ENCODE measurements at places on chromosomes 13 and 19. TPM values are rescaled to one million over a fixed set of nuclear protein-coding genes. Genes with fewer than 3 reads are reported as not detected.

Gene FXYD3
- polyA plus RNA-seq, result 18.6 TPM

Gene CEACAM8
- 0.15 TPM for polyA plus RNA-seq

Gene CTXN1
- 35.9 TPM for polyA plus RNA-seq

Gene TTC9B
- not detected for polyA plus RNA-seq

Gene PLK5
- 0.20 TPM for polyA plus RNA-seq

Gene ZNF417
- polyA plus RNA-seq, result 19.9 TPM

Gene PGLYRP2
- polyA plus RNA-seq, result not detected

DNA sequence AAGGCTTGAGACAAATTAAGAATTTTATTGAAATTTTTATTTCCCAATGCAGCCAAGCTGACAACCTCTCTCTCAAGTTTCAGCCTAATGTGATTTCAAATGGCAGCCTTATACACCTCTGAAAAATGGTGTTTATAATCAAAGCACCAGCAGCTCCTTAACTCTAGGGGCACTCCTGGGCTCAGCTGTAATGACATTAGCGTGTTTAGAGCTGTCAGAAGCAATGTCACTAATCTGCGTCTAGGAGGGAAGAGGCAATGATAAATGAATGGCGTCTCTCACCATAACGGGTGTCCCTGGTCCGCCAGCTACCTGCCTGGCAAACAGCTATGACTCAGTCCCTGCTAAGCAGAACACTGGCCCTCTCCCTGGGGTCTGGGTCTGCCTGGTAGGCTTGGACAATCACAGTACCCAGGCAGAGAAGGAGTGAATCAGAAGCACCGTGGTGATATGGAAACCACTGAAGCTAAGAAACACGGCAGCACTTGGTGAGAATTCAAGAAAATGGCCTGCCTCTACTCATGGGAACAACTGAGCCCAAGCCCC is 131.8 kb upstream of the VSTM2B start:
- DNase-seq, result no peak

GRCh38 chr19:604355-604754 is 14.7 kb downstream of the HCN2 start:
- DNase-seq, result no peak

DNA sequence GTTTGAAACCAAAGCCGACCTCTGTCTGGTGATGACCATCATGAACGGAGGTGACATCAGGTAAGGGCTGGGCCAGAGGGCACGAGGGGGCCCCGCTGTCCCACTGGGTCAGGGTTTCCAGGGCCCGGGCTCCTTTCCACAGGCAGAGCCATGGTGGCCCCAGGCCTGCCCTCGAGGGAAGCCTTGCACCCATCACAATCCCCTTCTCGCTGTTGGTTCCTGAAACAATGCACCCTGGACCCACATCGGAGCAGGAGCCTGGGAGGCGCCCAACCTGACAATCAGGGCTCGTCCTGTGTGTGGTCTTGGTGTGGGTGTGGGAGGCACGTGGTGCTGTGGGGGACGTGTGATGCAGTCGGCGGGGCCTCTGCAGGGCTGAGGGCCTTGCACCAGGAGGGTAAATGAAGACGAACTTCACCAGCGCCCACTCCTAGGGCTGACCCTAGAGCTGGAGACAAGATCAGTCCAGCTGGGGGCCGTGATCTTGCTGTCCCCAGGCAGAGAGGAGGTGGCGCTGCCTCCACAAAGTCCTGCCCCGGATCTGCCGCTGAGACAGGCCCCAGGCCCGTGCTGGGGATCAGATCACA is 2.8 kb downstream of the GRK1 start:
- no peak for DNase-seq

DNA sequence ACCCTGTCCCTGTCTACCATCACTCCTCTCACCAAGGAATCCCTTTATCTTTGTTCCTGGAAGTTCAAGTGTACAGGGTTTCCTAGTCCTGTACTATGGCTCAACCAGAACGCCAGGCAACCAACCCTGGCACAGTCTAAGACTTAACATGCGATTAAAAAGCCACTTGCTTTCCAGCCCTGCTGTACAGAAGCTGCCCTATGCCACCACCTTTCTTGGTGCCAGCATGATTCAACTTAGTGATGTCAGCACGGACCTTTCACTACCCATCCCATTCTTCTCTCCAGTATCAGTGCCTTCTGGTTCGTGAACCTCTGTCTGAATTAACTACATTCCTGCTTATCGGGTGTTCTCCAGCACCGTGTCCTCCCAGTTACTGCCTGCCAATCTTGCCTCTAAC is 151.1 kb downstream of the KLF12 start:
- DNase-seq, result no peak

DNA sequence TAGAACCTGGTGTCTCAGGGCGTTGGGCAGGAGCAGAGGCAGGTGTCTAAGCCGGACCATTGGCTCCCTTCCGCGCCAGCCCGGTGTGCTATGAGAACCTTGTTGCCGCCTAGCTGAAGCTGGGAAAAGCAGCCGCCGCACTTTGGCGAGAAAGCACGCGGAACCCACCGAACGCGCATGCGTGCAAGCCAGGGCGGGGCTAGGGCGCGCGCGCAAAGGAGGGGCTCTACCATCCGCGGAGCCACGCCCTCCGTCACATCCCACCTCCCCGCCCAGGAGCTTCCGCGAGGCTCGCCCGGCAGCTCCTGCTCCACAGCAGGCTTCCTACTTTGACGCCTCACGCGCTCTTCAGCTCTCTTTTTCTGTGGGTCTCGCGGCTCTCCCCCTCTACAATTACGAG is 51.3 kb downstream of the WDR87 start:
- DNase-seq, result peak; percentile 79

DNA sequence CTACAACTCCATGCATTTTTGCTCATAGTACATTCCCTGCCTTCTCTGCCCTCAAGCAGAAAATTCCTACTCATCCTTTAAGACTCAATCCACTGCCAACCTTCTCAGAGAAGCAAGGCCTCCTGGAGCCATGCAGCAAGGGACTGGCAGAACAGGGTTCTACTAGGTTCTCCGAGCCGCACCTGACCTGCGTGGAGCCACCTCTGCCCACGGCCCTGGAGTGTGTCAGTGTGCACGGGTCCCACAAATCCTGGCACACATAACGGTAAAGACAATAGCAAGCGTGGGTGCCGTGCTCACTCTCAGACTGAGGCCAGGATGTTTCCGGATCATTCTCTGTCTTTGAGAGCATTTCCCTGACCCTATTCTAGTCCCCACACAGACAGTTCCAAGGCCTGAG is 30.0 kb downstream of the SOX1 start:
- DNase-seq, result no peak

DNA sequence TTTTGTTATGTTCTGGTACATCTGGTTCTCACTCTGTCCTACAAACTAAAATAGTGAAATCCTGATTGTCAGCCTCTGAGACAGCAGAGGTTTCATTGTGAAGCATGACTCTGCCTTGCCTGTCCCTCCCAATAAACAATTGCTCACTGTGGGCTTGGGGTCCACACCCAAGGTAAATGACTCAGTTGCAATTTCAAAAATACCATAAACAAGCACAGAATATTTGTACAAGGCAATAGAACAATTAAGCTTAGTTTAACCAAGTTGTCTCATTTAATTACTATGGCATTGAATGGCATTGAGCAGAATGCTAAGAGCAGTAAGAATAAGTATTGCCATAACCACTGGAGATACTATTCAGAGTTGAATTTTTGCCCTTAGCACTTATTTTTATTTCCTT is 353.6 kb downstream of the SPRY2 start:
- DNase-seq, result no peak

DNA sequence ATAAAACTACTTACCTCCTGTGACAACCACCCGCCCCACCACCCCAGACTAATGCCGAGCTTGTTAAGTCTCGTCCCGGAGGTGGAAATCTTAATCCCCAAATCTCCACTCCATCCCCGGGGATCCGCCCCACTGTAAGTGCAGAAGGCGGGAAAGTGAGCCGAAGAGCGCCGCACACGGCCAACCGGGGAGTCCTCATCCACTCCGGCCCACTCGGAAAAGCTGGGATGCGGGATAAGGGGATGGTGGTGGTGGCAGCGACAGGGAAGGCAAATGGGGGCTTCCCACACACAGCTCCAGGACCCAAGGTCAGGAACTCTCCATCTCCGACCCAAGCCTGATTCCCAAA is 621 bp downstream of the FBL start:
- DNase-seq, result peak; percentile 26

GRCh38 chr13:75327135-75327510 is 154.8 kb downstream of the TBC1D4 start:
- DNase-seq, result no peak

Measured in renal pelvis (tissue), 12 donors.